ENCODE measurements at places on chromosomes 12 and 14.

DNA sequence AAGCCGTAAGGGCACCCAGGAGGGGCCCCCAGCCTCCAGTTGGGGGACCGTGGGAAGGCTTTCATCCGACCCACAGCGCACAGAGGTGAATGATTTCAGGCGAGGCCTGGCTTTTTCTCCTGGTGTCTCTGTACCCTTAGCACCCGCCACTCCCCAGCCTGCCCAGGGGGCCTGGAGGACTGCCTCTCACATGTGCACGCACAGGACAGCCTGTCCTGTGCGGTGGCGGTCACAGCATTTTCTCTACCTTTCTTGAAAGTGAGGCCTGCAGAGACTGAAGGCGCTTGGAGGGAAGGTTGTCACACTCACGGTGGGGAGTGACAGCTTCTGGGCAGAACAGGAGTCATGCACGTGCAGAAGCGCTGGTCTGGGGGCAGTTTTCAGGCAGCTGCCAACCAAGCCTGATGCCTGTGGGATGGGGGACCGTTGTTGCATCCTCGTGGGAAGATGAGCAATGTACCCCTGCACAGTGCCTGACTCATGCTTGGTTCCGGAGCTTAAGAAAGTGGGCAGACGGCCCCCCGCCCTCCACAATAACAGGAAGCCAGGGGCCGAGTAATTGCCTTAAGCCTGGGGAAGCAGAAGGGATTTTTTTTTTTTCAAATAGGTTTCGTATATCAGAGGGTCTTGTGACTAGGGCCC is 148.1 kb downstream of the TSPAN9 start:
- DNase-seq, result no peak

DNA sequence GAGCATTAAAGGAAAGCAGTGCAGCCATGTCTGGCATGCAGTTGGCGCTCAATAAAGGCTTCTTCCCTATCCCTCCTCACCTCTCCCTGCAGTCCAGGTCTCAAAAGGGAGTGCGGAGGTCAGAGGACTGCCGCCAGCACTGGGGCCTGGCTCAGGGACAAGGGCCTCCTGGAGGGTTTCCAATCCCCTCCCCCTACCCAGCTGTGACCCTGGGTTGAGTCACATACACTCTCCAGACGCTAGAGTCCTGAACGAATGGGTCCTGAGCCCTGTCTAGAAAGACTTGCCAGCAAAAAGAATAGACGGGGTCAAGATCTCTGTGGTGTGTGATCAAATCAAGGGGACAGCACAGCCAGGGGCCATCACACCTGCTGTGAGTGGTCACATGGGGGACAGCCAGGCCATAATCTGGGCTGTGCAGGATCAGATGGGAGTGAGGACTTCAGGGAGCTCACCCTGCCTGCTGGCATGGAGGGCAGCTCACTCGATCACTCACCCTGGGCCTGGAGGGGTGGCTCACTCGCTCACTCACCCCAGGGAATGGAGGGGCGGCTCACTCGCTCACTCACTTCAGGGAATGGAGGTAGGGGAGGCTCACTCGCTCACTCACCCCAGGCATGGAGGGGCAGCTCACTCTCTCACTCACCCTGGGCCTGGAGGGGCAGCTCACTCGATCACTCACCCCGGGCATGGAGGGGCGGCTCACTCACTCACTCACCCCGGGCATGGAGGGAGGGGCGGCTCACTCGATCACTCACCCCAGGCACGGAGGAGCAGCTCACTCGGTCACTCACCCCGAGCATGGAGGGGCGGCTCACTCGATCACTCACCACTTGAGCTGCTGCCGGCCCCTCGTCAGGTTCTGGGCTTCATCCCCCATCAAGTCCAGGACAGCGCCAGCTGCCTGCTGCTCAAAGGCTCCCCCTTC is 12.8 kb downstream of the CFAP73 start:
- peak; percentile 20 for DNase-seq

DNA sequence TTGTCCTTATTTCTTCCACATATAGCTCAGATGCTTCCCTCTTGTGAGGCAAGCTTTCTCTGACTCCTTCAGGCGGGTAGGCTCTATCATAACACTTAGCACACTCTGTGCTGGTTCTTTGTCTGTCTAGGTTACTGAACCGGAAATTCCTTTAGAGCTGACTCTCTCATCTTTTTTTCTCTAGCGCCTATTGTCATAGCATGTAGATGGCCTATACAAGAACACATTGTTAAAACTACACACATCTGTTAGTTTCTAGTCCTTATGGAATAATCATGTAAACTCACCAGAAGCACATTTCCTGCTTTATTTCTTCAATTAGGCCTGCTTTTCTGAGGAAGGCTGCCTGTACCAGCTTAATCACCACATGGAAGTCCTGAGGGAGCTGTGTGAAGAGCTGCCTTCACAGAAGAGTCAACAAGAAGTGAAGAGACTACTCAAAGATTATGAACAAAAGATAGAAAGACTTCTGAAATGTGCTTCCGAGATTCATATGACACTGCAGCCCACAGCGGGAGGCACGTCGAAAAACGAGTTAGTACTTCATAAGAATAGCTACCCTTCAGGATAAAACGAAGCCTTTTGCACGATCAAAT is 143.9 kb downstream of the SYNE2 start:
- no peak for DNase-seq

- no peak for DNase-seq
Observed at GRCh38 chr12:14164266-14164665, 182.9 kb upstream of the GRIN2B start.
